ENCODE measurements at places on chromosomes 12 and 14.

DNA sequence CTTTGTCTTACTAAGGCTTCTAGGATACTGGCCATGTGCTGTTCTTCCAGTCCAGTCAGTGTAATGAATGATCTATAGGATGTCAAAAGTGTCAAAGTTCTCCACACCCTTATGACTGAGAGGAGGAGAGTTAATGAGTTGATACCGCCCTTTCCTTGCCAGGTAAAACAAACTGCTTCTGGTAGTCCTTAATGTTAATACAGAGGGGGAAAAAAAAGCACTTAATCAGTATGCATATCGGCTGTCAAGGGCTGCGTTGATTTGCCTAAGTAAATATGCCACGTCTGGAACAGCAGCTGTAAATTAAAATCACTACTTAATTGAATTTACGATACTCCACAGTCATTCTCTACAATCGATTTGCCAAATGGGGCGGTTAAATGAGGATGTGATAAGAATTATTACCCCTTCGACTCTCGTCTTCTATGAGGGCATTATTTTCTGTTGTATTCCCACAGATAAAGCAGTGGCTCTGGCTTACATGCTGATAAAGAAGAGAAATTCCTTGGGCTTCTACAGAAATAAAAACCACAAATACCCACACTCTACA lies 416.0 kb downstream of the KCNH5 start:
- DNase-seq, result no peak

DNA sequence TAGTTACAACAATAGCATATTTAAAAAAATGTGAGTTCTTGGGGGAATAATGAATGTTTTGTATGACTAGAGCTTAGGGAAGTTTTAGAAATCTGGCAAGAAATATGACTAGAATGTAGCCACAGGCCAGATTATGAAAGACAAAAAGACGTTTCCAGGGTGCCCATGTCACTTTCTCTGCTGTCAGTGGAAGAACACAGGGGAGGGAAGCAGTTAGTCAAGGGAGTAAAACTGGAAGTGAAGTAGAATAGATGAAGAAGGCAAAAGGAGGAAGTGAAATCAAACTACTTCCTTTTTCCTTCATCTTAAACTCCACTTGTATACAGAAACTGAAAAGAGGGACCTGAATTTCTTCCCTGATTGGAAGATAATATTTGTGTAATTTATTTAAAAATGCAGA lies 81.2 kb upstream of the ATP2B1 start:
- no peak for DNase-seq

DNA sequence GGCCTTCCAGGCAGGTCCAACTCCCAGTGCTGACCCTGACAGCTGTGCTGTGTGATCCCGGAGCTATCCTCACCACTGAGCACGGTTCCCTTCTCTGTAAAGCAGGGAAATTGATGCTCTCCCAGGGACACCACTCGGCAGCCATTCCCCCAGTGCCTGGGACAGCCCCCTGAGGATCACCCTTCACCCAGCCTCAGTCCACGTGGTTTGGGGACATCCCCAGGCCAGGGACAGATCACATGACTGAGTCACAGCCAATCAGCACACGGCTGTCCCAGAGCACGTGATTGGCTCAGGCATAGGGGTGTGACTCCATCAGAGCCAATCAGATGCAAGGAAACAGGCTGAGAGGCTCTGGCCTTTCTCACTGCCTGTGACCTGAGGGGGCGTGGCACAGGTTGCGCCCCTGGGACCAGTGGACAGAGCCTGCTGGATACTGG lies 68.8 kb upstream of the SFSWAP start:
- peak; percentile 50 for DNase-seq

- no peak for DNase-seq
These were observed 41.7 kb upstream of the ITPR2 start for GRCh38 chr12:26874501-26875296.

GRCh38 chr14:50758945-50759344 lies 72.0 kb downstream of the NIN start:
- DNase-seq, result no peak

DNA sequence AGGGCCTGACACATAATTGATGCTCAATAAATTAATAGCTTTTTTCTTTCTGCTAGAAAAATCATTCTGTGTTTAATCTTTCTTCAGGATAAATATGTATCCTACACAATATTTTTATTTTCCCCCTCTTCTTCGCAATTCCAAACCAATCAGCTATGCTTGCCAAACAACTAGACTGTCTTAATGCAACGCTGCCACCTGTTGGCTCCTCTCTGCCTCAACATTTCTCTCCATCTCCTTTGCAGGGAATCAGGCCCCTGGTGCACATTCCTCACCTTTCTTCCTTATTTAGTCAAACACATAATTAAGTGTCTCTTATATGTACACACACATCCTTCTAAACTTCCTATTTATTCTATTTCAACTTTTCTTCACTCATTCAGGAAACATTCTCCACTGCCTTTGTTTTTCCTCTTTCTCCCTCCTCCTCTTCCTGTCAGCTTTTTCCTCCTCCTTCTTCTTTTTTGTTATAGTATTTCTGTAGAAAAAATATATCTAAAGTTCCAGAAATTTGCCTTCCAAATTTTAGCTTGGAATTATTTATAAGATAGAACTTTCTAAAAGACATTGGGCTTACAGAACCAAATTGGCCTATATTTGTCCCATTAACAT lies 406.0 kb downstream of the PRKD1 start:
- no peak for DNase-seq

Data from activated CD4-positive, CD25-positive, alpha-beta regulatory T cell treated with anti-CD3 and anti-CD28 coated beads, Interleukin-2, amount 50 U/mL, for 72 hours (primary cell).